Anterior cingulate cortex (tissue), 58 donors: ENCODE measurements at places on chromosomes 1 and 21.

DNA sequence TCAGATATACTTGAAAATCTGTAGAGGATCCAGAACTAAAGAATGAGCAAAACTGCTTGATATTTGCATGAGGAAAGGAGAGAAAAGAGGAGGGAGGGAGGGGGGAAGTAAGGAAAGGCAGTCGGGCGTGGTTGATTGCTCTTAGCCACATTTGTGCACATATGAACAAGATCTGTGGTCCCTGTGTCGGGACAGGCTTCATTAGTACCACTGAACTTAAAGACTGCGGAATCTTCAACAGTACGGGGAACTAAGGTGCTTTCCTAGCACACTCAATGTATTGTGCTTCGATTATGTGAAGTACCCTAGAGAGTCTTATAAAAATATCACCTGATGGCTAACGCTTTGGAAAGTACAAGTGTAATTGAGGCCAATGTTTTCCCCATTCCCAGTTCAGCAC is 59.9 kb downstream of the ZBTB18 start:
- DNase-seq, result no peak

DNA sequence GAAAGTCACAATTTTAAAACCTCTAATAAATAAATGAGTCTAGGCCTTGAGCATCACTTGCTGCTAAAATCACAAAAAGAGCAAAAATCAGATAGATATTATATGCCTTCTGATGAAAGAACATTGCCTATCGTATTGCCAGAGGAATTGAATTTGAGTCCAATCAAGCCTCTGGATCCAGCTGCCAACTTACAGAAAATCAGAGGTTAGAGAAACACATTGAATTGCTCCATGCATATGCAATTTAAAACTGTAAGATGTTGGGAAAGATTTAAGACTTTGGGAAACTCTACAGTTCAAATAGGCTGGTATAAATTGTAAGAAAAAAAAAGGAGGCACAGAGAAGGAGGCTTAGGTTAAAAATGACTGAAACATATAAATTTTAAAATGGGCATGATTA is 93.5 kb downstream of the TM2D1 start:
- DNase-seq, result no peak

DNA sequence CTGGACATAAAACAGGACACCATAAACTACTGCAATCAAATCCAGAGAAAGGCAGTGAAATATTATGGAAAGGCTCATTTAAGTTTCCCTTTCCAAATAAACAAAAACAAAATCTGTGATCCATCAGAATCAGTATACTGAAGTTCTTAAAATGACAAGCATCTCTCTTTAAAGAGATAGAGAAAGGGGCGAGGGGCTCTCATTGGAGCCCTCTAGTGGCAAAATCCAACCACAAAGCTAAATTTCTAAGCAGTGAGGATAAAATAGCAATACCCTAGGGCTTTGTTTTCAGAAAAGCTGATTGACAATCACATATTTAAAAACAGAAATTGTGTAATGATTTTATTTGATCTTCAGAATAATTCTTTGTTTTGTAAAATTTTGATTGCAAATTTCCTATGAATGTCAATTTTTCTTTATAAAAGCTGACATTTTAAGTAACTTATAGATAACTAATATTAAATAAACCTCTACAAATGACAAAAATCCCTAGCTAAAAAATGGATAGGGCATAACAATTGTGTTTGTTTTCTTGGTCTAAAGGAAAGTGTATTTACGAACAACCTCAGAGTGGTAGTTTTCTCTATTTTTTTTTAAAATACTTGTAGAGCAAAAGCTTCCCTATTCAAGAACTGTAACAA is 138.2 kb downstream of the COL24A1 start:
- DNase-seq, result no peak

DNA sequence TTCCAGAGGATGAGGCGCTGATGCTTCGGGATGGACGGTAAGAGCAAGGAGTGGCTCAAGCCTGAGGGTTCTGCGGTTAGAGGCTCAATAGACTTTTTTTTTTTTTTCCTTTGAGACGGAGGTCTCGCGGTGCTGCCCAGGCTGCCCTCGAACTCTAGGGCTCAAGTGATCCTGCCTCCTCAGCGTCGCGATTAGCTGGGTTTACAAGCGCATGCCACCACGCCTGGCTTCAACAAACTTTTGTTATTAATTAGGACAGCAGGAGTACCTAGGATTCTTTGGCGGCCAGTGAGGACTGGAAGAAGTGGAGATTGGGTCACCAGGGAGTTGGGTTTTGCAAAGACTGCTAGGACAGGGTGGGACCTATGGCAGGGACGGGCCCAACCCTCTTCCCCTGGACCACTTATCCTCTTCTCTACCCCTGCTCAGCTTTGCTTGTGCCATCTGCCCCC is 587 bp downstream of the SCNM1 start:
- DNase-seq, result no peak

DNA sequence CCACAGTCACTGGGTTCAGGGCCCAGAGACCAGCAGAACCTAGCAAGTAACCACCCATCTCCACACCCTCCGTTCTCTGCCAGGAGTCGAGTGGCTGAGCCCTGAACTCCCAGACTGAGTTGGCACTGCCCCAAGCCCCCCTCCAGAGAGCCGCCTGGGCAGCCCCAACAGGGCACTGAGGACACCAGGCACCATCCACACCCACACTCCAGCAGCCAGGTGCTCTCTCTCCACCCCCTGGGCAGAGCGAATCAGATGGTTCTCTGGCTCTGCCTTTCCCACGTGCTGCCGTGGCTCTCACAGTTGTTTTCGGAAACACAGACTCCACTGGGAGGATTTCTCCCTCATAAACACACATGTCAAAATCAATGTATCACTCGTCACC is 13.6 kb downstream of the WDR4 start:
- no peak for DNase-seq

GRCh38 chr1:165060285-165060793 is 296.2 kb downstream of the LMX1A start:
- no peak for DNase-seq

DNA sequence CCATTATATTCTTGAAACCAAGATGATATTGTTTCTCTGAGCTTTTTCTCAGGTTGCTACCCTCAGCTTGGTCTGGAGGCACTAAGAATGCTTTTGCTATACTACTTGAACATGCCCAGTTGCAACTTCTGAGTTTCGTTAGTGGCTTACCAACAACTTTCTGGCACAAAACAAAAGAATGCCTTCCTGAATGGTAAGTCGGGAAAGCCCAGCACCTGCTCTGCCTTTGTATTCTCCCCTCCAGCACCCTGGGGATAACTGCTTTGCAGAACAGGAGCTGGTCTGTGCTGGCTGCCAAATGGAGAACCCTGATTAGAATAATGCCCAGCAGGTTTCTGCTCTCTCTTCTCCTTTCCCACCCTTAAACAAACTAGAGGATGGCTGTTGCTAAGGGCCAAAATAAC is 149.3 kb downstream of the TGFB2 start:
- peak; percentile 51 for DNase-seq

GRCh38 chr1:168473126-168473525 is 70.7 kb downstream of the XCL2 start:
- DNase-seq, result no peak

DNA sequence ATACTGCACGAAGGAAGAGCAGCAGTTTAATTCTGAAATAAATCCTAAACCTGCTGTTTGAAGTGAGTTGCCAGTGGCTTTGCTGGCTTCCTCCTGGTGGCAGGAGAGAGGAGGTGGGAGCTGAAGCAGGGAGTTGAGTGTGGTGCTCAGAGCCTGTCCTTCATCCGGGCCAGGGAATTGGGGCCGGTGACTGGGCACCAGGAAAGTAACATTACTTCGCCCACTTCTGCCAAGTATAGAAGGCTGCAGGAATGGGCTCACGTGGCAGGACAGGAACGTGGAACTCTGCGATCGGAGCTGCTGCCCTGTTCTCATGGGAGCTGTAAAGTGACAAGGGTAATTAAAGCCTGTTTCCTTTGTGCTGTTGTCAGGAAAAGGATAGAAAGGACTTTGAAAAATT is 8.7 kb downstream of the TOR3A start:
- DNase-seq, result no peak

DNA sequence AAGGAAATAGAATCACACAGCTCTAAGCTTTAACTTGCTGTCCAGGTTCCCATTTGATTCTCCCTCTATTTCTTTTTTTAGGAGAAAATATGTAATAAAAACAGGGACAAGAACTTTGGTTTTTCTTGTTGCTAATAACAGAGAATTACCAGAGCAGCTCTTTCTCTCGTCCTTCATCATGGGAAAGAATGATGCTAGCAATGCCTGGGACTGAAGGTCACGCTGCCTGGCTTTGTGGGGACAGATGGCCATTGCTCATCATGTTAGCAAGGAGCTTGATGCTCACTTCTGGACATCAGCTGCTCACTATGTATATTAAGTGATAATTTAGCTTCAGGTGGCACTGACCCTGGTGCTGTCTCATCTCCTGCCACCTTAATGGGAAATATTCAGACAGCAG is 77.3 kb upstream of the AKT3 start:
- no peak for DNase-seq

GRCh38 chr1:190497565-190497964 is 19.9 kb upstream of the BRINP3 start:
- no peak for DNase-seq

GRCh38 chr1:113191579-113192076 is 118.6 kb downstream of the LRIG2 start:
- no peak for DNase-seq

GRCh38 chr21:27422435-27422834 is 455.5 kb upstream of the ADAMTS5 start:
- DNase-seq, result no peak

GRCh38 chr1:198867182-198867581 is 228.3 kb downstream of the PTPRC start:
- no peak for DNase-seq
